ENCODE measurements at places on chromosomes 13 and 19.

DNA sequence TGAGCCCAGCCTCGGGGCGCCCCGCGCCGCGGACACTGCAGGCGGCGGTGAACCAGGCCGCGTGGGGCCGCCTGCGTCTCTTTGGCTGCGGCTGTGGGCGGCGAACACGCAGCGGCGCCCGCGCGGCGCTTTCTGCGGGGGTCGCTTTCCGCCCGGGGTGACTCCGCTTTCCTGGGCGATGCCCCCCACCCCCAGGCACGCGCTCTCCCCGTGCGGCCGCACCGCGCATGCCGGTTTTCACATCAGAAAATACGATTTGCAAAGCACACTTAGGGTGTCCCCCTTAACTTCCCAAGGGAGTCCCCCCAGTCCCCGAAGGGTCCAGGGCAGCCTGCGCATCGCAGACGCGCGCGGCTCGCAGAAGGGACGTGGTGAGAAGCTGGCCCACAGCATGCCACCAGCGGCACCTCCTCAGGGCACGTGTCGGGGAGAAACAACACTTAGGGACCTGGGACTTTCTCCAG lies 5.3 kb downstream of the F7 start:
- H3K4me1 ChIP-seq, result no peaks in the 10 kb centered on the region
- no peak for DNase-seq

DNA sequence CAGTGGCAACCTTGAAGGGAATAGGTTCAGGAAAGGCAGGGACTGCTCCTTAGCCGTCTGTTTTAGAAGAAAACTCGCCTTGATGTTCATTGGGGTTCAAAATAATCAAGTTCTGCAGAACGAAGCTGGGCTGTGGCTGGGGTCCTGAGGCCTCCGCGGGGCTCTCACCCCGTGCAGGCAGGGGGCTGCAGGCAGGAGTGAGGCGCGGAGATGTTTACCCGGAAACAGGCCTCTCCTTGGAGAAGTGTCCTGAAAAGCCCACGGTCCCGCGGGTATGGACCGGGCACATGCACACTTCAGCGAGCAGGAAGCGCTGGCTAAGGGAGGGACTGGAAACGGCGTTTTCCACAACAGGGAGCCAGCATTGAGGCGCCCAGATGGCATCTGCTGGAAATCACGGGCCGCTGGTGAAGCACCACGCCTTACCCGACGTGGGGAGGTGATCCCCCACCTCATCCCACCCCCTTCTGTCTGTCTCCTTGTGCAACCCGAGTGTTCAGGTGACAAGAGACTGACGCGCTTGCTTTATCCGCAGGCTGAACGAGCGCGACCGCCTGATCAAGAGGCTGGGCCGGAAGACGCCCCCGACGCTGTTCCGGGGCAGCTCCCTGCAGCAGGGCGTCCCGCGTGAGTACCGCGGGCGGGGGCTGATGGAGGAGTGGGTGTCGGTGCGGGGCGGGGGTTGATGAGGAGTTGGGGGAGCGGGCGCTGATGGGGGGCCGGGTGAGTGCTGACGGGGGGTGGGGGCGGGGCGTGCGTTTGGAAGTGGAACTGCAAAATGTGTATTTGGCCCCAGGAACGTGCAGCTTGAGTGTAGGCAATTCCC lies 39.6 kb downstream of the SHISA2 start:
- no peak overlapping the region for H3K27ac ChIP-seq
- peaks cover 10% of the 10 kb centered on the region for H3K4me1 ChIP-seq
- no peak overlapping the region for H3K4me3 ChIP-seq
- H3K27me3 ChIP-seq, result no peaks in the 10 kb centered on the region
- H3K36me3 ChIP-seq, result no peaks in the 10 kb centered on the region
- DNase-seq, result no peak

- no peak for DNase-seq
- no peaks in the 10 kb centered on the region for H3K27me3 ChIP-seq
- H3K27ac ChIP-seq, result no peak overlapping the region
- H3K4me1 ChIP-seq, result peaks cover 22% of the 10 kb centered on the region
- no peak overlapping the region for H3K4me3 ChIP-seq
- H3K36me3 ChIP-seq, result no peaks in the 10 kb centered on the region
Measured at GRCh38 chr13:41955605-41956004, 5.3 kb downstream of the VWA8 start.

- peaks cover 48% of the 10 kb centered on the region for H3K4me1 ChIP-seq
- no peak overlapping the region for H3K4me3 ChIP-seq
- no peak for DNase-seq
- no peak overlapping the region for H3K27ac ChIP-seq
Measured at GRCh38 chr19:55650602-55651230, 2.7 kb downstream of the CCDC106 start.

- DNase-seq, result no peak
- no peaks in the 10 kb centered on the region for H3K27me3 ChIP-seq
- H3K36me3 ChIP-seq, result no peaks in the 10 kb centered on the region
- peaks cover 40% of the 10 kb centered on the region for H3K4me1 ChIP-seq
- H3K27ac ChIP-seq, result no peak overlapping the region
- no peak overlapping the region for H3K4me3 ChIP-seq
Measured at GRCh38 chr13:94322925-94323763, 156.3 kb downstream of the DCT start.

DNA sequence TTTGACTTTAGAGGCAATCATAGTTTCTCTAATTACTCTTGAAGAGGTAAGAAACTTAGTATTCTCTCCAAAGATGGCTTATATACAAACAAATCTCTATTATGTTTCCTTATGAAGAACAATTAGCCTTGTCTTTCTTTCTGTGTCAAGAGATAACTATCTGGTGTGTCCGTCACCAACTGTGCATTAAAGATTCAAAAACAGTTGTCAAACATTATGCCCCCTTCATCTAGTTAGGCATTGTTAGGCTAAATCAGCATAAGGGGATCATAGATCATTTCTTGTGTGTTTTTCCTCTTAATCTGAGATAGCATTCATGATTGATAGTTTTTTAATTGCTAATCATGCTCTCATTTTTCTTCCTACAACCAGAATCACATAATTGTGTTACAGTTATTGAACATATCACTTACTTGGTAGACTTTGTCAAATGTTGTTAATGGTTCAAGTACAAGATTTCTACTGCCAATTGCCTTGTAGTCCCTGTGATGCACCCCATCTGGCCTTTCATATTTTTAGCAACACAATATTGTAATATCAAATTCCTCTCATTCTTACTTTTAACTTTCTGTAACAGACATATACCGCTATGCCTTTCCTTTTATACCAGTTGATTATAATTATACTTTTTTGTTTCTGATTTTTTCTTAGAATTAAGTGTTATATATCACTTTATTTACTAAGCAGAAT lies 612.7 kb downstream of the SLITRK6 start:
- no peak for DNase-seq
- no peak overlapping the region for H3K27ac ChIP-seq
- no peaks in the 10 kb centered on the region for H3K4me1 ChIP-seq
- H3K27me3 ChIP-seq, result no peaks in the 10 kb centered on the region
- no peaks in the 10 kb centered on the region for H3K36me3 ChIP-seq

Data from DND-41 (cell line).